ENCODE measurements at places on chromosomes 2 and 18. TPM values are rescaled to one million over a fixed set of nuclear protein-coding genes. Genes with fewer than 3 reads are reported as not detected.

RMC1 gene
- 48.7 TPM for total RNA-seq

- no peak for DNase-seq
Measured at GRCh38 chr2:96622544-96622943, 15.6 kb downstream of the KANSL3 start.

DNA sequence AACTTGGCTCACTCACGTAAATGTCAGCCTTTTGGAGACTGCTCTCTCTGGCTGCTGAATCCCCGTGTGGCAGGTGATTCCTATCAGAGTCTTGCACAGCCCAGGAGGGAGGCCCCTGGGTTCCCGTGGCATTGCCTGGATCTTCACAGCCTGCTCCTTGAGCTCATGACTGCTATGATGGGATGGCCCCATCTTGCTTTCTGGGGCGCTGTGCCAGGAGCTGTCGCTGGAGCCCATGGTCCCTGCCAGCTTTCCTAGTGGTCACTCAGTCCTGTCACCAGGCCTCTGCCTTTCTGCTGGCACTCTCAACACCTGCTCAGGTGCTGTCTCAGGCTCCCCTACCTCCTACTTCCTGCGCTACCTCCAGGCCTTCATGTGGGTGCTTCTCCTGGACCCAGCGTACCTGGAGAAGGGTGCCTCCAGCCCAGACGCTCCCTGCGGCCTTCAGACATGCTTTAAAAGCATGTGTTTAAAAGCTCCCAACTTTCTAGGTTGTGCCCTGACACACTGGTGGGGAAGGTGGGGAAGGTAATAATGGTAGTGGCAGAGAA lies 110.1 kb downstream of the MCFD2 start:
- no peak for DNase-seq

DNA sequence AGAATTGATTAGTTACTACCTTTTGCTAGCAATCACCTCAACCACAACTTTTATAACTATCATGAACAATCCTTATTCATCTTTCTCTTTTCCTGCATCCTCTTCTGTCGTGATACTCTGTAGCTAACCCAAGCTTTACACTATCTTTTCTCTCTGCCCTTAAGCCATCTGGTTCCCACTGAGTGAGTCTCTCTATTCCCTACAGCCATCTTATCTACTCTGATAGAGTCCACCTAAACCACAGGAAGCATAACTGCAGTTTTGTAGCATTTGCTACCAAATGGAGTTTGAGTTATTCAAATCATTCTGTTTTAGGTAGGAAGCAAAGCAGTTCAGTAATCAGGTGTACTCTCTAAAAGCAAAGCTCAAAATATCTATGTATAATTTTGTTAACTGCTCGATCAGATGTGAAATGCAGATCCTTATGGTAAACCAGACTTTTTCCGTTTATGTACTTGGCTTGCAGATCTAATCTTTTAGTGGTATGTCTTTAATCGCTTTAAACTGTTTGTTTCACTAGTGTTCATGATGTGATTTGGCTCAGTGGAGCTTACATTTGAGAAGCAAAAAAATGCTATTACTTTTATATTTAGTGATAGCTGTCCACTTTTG lies 91.0 kb downstream of the CSRNP3 start:
- DNase-seq = no peak

MYL12B gene
- total RNA-seq = 322 TPM

LYPD6B gene
- total RNA-seq = not detected

Data from activated CD8-positive, alpha-beta memory T cell treated with anti-CD3 and anti-CD28 coated beads, Interleukin-2, amount 10 ng/mL, durations not matched to agents 7 days and 5 days (primary cell).